HS-5 (cell line): ENCODE measurements at places on chromosomes 7 and 10.

GRCh38 chr10:100968863-100969186, 479 bp upstream of the SEMA4G start:
- no peak for DNase-seq

DNA sequence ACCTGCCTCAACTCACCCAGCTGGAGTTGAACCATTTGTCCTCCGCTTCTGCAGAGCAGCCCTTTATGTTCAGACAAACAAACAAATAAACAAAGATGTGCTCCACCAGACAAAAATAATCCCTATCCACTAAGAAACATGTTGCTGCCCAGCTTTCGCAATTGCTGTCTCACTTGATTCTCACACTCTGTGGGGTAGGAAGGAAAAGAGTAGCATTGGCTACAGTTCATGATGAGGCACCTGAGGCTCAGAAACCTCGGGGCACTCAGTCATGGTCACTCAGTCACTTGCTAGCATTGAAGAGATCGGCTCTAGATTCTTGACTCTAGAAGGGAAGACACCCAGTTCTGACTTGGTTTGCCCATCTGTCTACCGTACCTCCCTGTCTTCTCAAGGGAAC, 88.0 kb upstream of the ZMIZ1 start:
- no peak for DNase-seq

DNA sequence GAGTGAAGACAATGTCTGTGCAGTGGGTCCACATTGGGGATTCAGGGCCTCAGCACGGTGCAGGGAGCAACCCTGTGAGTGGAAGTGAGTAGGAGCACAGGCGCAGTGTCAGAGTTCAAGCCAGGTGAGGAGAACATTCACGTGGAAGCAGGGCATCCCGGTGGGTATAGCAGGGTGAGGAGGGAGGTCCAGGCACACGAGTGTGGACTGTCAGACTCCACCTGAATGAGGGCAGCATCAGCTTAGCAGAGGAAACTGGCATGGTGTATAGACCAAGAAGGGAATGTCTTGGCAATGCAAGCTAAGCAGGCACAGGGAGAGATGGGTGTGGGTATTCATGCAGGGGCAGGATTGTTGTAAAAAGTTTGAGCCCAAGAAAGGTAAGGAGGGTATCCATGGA, 15.3 kb upstream of the LRRC72 start:
- no peak for DNase-seq

GRCh38 chr7:67823345-67823744, 826.7 kb downstream of the TYW1 start:
- DNase-seq = no peak

DNA sequence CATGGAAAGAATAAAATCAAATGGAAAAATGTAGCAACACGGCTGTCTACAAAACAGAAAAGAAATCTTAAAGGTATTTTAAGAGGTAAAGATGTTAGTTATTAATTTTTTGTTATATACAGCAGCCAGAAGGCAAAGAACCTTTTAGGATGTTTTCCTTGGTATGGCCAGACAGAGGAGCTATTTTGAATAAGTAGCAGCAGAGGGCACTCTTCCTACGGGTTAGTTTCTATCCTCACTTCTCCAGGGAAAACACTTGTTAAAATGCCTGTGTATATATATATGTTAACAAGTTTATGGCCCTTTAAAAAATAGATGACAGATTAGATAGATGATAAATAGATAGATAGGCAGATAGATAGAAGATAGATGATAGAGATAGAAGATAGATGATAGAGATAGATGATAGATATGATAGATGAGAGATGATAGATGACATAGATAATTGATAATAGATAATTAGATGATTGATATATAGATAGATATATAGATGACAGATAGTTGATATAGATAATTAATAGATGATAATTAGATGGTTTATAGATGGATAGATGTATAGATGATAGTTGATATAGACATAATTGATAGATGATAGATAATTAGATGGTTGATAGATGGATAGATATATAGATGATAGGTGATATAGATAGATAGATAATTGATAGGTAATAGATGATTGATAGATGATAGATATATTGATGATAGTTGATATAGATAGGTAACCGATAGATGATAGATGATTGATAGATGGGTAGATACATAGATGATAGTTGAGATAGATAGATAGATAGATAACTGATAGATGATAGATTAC, 57.8 kb upstream of the WIPF3 start:
- DNase-seq = no peak

GRCh38 chr10:24303522-24304310, 94.8 kb downstream of the KIAA1217 start:
- DNase-seq = no peak

DNA sequence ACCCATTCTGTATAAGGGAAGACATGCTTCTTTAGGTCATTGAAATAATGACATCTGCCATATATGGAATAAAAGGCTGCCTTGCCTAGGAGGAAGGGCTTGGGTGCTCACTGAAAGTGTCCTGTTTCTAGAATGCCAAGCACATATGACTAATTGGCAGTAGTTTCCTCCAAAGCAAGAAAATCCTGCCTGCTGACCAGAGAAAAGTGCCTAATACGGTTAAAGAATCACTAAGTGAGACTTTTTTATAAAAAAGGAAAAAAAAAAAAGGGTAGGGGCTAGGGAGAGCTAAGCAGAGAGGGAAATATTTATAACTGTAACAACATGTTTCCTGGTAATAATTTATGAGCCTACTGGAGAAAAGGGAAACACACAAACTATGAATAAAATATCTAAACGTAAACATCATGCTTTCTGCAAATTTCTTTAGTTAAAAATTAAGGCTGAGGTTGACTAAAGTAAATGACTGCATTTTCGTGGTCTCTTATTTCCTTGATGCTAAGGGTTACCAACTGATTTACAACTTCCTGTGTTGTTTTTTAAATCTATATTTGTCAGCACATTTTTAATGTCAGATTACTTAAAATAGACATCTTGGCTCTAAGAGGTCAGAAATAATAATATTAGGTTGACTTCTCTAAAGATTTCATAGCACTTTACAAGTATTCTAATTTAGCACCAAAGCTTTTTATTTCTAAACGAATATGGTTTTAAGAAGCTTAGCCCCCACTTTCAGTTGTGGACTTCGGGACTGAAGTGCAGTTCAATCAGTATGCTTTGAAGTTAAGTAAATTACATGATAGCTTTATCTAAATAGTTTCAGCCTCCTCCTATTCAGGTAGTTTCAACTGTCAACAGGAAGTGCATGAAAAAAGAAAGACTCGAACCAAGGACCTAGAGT, 89.6 kb downstream of the CABCOCO1 start:
- no peak for DNase-seq

- no peak for DNase-seq
Observed at GRCh38 chr7:15854841-15855524, 168.5 kb upstream of the MEOX2 start.

GRCh38 chr10:72204724-72205123, 11.1 kb upstream of the ANAPC16 start:
- no peak for DNase-seq

DNA sequence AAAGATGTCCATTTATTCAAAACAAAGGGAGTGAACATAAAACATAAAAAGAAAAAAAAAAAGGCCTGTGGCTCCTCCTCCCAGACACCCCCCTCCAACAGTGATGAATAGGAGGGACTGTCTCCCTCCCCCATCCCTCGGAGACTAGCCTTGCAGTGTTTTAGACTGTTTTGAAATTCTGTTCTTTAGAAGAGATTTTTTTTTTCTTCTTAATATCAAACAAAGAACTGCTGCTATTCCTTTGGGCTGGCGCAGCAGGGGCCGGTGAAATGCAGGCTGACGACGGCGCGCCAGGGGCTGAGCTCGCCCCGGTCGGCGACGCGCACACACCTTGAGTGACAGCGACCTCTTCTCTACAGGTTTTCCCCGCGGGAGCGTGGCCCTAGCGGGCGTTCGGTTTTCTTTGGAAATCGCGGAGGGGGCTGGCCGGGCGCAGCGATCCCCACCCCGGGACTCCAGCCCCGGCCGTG, at the start of gene LANCL2:
Gene LANCL2, plus strand, starts transcription at position 133 of the 470 bp plus-strand sequence. CDS start 689 bp downstream, outside the sequence.
- no peak for DNase-seq

DNA sequence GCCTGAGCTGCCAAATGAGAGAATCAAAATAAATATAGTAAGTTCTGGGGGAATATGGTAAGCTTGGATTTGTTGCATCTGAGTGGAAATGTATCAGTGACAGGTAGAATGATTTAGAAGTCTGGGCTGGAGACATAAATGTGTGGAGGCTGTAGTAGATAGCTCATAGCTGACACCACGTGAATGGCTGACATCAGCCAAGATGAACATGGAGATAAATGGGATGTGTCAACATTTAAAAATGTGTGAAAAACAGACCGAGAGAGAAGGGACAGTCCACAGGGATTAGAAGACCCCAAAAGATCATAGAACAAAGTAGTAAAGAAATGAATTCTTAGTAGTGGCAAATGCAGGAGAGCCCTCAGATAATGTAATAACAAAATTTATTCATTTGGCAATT, 40.9 kb downstream of the NAMPT start:
- DNase-seq = no peak

- peak; percentile 45 for DNase-seq
Observed at GRCh38 chr7:106772655-106773108, 92.4 kb upstream of the PIK3CG start.

- no peak for DNase-seq
Observed at GRCh38 chr7:142420554-142421362, 162.9 kb upstream of the PRSS58 start.

GRCh38 chr10:112280205-112280921, 2.8 kb upstream of the TECTB start:
- DNase-seq = no peak

DNA sequence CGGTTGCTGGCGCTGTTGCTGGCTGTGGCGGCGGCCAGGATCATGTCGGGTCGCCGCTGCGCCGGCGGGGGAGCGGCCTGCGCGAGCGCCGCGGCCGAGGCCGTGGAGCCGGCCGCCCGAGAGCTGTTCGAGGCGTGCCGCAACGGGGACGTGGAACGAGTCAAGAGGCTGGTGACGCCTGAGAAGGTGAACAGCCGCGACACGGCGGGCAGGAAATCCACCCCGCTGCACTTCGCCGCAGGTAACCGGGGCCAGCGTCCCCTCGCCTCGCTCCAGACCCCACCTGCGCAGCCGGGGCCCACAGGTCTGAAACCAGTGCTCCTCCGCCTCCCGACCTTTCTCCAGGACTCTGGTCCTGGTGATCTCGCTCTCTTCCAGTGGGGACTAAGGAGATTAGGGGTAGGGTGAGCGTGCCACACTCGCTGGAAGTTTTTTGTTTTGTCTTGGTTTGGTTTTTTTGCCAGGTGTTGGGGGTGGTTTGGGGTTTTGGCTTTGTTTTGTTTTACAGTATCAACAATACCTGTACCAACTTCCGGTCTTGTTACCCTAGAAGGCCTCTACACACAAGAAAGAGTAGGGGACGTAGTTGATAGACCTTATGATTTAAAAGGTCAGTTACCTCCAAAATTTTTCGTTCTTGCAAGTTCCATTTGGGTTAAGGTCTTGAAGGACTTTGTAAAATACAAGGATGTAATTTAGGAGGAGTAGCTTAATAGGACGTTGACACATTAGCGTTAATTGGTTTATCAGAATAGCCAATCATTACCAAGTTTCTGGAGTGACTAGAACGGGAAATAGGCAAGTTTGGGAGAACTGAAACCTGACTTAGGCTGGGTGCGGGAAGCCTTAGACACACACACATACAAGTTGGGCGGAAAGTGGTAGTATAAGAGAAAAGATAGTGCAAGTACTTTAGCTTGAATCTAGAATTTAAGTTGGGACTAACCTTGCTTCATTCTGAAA, 704 bp downstream of the TNKS2 start:
- no peak for DNase-seq

DNA sequence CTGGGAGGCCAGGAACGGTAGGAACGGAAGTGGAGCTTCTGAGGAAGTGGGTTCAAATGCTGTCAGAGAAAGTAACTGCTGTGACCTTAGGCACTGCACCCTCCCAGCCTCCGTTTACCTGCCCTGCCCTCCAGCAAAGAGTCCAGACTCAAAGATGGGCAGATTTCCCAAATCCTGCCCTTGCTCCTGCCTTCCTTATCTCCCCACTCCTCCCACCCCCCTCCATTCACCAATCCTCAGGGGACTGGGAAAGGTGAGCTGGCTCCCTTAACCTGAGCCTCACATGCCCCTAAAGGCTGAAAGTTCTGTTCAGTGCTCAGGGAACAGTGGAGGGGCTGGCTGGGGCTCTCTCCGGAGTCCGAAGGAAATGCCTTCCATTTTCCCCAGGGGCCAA, 161.6 kb downstream of the SH3PXD2A start:
- no peak for DNase-seq

GRCh38 chr10:3420527-3421469, 248.2 kb upstream of the PITRM1 start:
- no peak for DNase-seq

DNA sequence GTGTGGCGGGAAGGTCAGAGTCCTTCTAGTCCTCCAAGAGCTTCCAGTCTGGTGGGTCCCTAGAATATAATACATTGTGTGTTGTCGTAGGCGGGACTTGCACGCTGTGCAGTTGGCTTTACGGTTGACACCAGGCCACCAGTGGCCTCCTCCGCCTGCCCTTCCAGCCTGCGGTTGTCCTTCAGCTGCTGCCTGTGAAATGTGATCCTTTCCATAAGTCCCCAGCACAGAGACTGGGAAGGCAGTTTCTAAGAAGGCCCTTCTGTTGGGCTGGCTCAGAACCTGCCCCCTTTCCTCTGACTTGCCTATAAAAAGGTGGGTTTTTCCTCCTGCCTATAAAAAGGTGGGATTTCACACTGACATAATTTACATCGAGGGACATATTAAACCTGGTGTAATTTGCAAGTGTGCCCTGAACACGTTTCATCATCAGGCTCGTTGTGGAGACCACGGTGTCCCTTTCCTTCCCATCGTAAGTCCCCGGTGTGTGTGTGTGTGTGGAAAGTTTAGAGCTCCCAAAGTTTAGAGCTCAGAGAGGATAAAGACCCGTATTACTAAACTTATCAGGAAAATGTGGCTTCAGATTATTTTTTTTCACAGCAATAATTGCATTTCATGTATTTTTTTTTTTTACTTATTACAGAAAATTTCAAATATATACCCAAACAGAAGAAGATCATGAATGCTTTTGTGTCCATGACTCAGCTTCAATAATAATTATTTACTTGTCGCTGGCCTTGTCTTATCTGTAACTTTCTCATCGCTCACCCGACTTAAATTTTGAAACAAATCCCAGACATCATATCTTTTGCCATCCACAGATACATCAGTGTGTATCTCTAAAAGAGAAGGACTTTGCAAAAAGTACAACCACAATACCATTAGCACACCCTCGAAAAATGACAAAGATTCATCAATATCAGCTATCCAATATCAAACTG, 45.1 kb downstream of the CUX1 start:
- DNase-seq = no peak

- DNase-seq = no peak
Observed at GRCh38 chr7:105678811-105679495, 97.7 kb upstream of the EFCAB10 start.

GRCh38 chr7:68456469-68456868, 1141.8 kb upstream of the AUTS2 start:
- DNase-seq = no peak

GRCh38 chr10:69317175-69317604, 38.9 kb downstream of the HK1 start:
- DNase-seq = no peak

GRCh38 chr7:2978408-2978807, 65.3 kb downstream of the CARD11 start:
- DNase-seq = no peak

DNA sequence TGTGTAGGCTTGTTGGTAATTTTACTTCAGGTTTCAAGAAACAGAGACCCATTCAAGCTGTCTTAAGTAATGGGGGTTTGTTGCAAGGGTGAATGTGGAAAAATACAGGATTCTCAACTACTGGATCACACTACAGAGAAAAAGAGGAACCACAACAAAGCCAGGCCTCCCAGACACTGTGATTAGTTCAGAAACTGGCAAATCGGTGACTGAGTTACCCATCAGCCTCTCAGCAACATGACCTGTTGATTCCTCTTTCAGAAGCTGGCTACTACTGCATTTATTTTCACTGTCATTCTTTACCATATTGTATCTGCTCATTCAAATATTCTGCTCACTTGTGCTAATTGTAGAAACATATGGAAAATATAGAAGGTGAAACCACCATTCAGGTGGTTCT, 16.0 kb downstream of the CCDC71L start:
- DNase-seq = no peak
